CD4-positive, alpha-beta T cell treated with Interleukin-2 at 100 ng/mL for 4 hours (primary cell): ENCODE measurements at places on chromosomes 1 and 21.

GRCh38 chr1:114080511-114081436 is 72.9 kb downstream of the SYT6 start:
- no peak for DNase-seq

GRCh38 chr1:148362626-148363438 is 120.3 kb downstream of the PPIAL4G start:
- no peak for DNase-seq

- no peak for DNase-seq
These were observed 91.0 kb downstream of the KCNT2 start for GRCh38 chr1:196517193-196517592.

GRCh38 chr1:91884459-91885212 is 1.3 kb downstream of the TGFBR3 start:
- DNase-seq = peak; percentile 33

GRCh38 chr1:58006421-58007046 is 540.0 kb downstream of the OMA1 start:
- no peak for DNase-seq

DNA sequence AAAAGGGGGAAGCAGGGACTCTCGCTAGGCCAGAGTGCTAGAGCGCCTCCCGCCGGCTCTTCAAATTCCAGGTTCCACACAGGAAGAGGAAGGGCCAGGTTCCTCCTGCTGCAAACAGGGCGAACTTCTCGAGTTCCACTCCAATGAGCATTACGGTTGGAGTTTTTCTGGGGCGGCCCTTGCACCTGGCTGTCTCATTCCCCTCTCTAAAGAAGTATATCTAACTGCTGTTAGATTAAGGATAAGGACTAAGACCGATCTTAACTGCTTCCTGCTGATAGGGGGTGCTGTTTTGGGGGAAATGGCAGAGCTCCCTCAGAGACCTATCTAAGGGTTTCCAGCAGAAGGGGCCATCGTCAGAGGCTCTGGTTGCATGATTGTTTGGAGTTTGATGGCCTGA is 138.0 kb downstream of the RABGAP1L start:
- DNase-seq = no peak

GRCh38 chr1:162541619-162542141 is 19.8 kb upstream of the UAP1 start:
- DNase-seq = no peak

DNA sequence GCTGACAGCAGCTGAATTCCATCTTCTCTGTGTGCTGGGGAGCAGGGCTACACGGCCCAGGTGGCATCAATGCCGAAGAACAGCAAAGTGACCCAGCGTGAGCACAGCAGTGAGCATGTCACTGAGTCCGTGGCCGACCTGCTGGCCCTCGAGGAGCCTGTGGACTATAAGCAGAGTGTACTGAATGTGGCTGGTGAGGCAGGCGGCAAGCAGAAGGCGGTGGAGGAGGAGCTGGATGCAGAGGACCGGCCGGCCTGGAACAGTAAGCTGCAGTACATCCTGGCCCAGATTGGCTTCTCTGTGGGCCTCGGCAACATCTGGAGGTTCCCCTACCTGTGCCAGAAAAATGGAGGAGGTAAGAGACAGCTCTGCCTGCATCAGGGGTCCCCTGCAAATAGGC is 16.6 kb downstream of the SLC6A17 start:
- DNase-seq = no peak
